ENCODE measurements at places on chromosomes 2 and 18.

- DNase-seq: peak; percentile 54
These were observed 219.3 kb upstream of the APCDD1 start for GRCh38 chr18:10234912-10235660.

- DNase-seq: no peak
These were observed 694.5 kb downstream of the ADCYAP1 start for GRCh38 chr18:1599196-1599595.

DNA sequence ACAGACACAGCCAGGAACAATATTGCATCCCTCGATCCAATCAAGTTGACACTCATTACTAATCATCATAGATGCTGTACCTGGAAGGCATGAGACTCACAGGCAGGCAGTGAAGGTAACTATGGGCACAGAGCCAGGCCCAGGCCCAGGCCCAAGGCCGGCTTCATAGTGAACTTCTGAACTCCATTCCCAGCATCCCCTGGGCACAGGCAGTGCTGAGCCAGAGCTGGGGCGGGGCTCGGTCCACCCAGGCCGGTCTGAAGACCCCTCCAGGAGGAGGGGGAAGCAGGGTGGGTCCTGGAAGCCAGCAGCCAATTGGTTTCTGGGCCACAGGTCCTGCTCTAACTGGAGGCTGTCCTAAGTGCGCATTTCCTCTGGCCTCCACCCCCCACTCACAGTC is 37.6 kb downstream of the MLPH start:
- no peak for DNase-seq

DNA sequence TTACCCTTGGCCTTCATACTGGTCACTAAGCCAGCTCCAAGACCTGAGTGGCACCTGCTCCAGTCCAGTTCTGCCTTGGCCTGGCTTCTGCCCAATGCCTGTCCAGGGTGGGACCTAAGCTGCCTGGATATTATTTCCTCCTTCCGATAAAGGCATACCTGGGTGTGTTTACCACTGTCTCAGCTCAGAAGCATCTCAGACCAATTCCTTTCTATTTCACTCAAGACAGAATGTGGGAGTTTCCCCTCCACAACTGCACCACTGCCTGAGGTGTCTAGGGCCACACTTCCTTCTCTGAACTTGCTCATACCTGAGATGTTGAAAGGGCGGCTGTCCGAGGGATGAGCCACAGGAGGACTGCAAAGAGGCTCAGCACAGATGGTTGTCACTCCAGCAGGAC is 18.4 kb upstream of the CAB39 start:
- DNase-seq: no peak

- DNase-seq: peak; percentile 5
These were observed 30.0 kb downstream of the VIL1 start for GRCh38 chr2:218448934-218449333.

DNA sequence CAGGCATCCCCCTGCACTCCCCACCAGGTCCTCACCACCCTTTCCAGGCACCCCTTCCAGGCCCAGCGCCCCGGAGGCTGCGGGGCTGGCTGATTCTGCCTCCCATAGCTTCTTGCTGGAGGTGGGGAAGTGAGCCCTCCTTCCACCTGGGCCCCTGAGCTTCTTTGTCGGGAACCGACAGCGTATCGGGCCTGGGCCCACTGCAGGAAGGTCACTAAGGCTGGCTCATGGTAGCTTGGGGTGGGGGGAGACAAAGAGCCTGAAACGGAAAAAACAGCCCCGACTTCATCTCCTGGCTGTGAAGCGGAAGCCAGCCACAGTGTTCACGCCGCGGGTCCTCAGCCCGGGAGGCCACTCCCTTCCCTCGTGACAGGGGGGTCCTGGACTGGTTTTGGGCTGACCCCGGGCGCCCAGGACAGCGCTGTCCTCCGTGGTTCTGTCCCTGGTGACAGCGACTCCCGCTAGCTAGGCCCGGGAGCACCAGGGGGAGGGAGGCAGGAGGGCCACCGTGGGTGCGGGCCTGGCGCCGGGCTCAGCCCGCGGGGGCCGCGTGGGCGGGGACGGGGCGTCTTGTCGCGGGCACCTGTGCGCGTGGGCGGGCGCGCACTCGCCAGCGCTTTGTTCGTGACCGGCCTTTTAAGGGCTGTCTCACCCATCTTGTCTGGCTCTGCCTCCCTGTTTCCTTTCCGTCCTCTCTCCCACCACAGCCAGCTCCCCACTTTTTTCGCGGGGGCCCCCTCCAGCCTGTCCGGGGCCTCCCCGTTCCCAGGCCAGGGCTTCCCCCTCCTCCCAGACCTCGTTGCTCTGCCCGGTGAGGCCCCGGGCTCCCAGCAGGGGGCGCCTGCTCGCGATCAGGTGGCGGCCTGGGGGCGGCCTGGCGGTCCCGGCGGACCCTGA is 64.9 kb downstream of the DNMT3A start:
- DNase-seq: no peak

Measured in fibroblast of the aortic adventitia (primary cell).